Endothelial cell of umbilical vein (primary cell): ENCODE measurements at places on chromosomes 6 and 20.

GRCh38 chr6:11552442-11552841, 14.9 kb downstream of the TMEM170B start:
- DNase-seq = no peak

GRCh38 chr20:51424270-51425117, 118.0 kb downstream of the NFATC2 start:
- no peak for DNase-seq

DNA sequence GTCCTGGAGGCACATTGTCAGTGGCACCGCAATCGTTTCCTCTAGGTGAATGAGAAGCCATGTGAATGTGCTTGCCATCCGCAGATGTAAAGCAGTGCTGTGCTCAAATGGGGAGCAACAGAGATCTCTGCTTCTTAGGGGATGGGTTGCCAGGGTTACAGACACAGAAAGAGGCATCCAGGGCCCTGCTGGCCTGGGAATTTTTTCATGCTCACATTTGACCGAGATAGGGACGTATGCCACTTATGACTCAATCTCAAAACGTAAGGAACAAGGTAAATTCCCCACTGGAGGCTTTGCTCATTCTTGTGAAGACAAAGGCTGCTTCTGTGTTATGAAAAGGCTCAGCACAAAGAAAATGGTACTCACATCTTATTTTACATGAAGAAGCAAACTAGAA, 11.0 kb downstream of the C6orf118 start:
- no peak for DNase-seq

- no peak for DNase-seq
These were observed 105.4 kb upstream of the AKIRIN2 start for GRCh38 chr6:87807475-87807874.

DNA sequence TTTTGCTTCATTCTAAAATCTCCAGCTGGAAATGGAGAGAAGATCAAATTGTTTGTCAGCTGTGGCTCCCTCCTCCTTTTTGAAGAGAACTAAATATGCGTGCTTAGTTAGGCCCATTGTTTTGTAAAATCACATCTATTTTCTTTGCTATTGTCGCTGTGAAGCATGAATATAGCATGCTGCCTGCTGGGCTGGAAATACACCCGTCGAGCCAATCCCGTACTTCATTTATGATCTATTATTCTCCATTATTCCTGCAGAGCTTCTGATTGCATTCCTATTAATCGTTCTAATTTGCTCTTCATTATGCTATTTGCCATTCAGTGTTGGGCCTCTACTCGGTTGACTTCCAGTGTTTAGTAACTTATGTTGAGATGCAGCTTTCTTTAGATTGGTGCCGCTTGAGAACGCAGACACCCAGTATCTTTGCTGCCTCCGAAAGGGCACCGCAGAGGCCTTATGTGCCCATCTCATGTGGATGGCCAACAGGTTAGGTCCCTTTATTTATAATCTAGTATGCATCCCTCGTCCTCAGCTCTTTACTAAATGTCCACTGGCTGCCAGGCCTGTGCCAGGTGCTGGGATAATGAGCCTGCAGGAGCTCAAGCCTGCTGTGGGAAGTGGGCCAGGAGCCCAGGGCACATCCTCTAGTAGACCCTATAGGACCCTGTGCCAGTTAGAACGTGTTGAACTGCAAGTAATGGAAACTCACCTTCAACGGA, 45.6 kb downstream of the FAM50B start:
- DNase-seq = no peak

DNA sequence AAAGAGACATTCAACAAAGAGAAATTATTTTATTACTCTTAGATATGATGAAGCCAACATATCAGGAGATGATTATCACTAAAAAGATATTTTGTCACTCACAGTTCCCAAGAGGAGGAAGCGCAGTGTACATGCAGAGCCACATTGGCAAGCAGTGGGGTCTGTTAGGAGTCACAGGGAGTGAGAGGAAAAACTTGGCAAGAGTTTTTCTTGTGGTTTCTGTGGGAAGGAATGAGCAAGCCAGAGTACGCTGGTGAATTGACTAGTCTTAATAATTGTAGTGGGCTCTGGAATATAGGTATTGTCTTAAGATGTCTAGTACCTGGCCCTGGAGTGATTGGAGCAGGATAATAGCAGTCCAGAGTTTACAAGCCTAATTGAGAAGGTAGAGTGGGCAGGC, 1095.2 kb downstream of the GRIK2 start:
- DNase-seq = no peak

DNA sequence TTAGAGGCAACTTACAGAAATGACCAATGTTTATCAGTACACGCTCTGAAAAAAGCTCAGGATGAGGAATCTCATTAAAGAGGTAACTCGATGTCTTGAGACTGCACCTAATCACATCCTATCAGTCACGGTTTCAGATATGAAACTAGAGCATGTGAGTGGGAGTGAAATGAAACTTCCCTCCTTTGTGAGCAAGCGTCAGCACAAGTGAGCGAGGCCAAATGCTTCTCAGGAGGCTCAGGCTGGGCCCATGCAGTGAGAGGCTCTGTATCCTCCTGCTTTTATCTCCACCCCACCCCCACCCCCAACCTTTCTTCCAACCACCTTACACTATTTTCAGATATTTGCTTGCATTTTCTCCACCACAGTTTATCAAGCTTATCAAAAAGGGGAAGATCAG, 140.8 kb upstream of the RIMS1 start:
- no peak for DNase-seq

GRCh38 chr6:106856227-106856874, 118.2 kb downstream of the CD24 start:
- no peak for DNase-seq

GRCh38 chr20:63982937-63983336, 2.0 kb downstream of the PRPF6 start:
- no peak for DNase-seq

DNA sequence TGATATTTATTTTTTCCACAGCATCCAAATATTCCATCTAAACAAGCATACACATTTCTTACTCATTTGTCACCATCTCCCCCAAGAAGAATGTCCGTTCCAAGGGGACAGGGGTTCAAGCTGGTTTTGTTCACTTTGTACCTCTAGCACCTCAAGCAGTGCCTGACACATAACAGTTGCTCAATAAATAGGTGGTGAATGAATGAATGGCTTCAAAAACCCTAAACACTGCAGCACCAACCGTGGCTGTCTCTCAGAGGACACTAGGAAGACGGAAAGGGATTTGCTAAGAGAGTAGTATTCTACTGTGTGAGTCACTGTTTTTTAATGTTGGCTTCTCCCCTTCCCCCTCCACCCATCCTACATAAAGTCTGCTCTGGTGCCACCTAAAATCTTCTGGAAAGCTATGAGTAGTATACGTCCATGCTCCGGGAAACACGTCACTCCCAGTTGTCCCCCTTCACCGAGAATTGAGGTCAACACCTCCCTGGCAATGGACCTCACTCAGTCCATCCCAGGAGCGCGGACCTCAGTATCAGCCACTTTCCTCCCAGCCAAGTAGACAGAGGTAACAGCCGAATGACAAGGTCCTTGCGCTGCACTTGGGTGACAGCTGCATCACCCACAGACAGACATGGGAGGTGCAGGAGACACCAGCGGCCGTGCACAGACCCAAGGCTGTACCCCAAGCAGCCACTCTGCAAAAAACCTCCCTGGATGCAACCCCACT, 107.4 kb downstream of the PREX1 start:
- DNase-seq = no peak

DNA sequence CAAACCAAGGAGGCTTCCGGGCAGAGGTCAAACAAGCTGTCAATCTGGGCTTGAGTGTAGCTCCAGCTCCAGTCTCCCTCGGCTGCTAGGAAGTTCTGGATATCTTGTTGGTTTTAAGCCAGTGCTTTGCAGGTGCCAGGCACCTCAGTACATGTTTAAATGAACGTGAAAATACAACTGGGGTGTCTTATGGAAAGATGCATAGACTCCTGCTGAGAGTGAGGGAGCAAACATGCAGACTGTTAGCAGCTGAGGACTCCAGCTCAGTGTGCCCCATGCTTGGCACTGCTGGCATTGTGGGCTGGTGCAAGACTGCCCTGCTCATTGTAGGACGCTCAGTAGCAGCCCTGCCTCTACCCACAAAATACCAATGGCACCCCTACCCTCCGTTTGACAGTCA, 28.5 kb downstream of the ERMARD start:
- no peak for DNase-seq

DNA sequence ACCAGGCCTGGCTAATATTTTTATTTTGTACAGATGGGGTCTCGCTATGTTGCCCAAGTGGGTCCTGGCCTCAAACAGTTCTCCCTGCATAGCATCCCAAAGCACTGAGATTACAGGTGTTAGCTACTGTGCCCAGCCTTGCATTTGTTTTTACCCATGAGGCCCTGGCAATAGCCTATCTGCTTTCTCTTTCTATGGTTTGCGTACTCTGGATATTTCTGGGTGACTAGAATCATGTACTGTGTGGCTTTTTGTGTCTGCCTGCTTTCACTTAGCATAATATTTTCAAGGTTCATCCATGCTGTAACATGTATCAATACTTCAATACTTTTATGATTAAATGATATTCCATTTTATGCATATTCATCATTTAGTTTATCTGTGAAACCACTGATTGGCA, 451.7 kb downstream of the GRIK2 start:
- DNase-seq = no peak

- no peak for DNase-seq
These were observed 73.7 kb downstream of the GMDS start for GRCh38 chr6:2171728-2172127.

- no peak for DNase-seq
These were observed 54.4 kb downstream of the FAM184A start for GRCh38 chr6:119024111-119024510.

DNA sequence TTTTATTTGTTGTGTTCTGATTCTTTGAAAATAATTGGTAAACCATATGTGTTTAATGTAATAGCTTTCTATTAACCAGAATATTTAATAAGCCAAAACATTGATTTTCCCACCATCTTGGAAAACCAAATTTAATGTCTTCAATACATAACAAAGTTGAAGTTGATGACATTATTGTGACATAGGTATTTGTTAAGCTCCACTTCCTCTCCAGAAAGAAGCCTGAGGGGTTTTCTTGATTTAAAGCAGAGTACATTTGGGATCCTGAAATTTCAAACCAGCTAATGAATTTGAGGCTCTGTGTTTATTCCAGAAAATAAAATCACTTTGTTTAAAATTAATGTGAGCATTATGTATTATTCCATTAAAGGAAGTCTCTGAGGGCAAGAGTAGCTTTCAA, 106.3 kb downstream of the PERP start:
- DNase-seq = no peak

GRCh38 chr20:22732751-22733150, 148.4 kb upstream of the FOXA2 start:
- DNase-seq = no peak

DNA sequence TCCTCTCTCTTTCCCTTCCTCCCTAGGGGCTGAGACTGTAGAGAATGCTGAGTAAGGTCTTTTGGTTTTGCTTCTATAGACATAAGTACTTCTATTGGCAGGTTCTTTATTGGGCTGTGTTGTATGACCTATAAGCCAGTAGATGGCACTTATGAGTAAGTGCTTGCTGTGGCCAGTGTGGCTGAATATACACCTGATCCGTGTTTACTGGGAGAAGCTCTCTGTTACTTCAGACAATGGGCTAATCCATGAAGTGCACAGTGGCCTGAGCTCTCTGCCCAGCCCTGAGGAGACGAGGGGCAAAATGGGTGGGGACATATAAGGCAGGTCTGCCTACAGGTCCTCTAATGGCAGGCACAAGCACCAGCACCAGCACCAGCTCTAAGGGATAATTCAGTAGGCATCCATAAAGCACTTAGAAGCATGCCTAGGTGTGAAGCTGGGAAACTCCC, 610.3 kb downstream of the RNF144B start:
- peak; percentile 7 for DNase-seq

DNA sequence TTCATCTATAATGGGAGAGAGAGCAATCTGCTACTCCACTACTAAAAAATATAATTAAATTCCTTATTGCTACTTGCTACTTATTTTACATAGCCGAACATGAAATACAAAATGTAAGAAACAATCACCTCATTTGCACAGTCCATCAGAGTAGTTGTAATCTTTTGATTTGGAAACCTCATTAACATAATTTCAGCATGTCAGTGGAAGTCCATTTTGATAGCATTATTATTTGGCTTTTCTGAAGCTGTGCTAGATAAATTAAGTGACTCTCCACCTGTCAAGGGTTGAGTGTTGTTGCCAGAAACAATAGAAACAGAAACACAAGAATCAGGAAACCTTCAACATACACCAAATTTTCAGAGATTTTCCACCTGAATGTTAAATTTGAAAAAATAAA, 250.0 kb downstream of the RFPL4B start:
- DNase-seq = no peak

DNA sequence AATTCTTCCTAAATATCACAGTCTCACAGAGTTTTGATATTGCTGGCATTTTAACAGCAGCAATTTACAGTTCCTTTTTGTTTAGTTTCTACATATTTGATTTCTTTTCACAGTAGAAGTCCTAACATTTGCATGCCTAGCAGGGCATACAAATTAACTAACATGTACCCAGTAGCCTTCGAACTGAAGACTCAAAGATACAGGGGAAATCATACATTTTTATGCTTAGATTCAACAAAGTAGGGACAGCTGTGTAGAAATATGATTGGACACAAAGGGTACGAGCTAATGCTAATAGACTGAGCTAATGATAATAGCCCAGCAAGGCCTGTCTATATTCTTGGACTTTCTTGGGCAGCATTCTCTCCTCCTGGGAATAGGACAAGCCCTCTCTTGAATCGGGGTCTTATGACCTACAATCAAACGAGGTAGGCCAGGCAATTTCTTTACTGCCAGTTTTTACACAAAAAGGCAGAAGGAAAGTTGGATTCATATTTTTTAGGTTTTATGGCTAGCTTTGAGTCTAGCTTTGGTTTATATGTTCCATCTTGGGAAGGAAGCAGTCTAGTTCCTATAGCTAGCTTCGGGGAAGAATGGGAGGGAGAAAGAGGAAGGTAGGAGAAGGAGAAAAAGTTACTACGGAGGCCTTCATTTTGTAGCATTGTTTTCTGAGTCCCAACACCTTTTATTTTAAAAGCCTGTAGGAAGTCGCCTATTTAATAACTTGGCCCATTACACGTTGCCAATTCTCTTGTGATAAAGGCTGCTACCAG, 115.8 kb downstream of the HFE start:
- DNase-seq = no peak

DNA sequence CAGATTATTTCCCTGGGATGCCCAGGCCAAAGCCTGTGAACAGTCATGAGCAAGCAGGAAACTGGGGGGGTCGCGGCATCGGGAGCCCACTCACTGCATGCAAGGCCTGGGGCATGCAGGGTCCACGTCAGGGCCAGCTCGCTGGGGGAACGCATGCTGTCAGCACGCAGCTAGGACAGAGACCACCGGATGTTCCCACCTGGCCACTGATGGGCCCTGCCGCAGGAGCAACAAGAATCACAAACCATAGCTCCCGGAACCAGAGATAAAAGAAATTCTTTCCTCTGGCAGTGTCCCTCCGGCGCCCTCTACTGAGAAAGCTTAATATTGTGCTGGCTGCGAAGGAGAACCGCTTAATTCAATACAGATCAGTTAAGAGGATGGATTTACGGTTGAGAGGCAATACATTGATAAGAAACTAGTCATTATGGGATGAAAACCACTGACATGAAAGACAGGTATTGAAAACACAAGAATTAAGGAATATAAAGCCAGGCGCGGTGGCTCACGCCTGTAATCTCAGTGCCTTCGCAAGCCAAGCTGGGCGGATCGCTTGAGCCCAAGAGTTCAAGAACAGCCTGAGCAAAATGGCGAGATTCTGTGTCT, 32.6 kb downstream of the C6orf15 start:
- DNase-seq = peak; percentile 73

GRCh38 chr6:157761331-157761921, 61.6 kb upstream of the SNX9 start:
- DNase-seq = no peak

- DNase-seq = no peak
These were observed 39.7 kb downstream of the TMEM200A start for GRCh38 chr6:130405549-130405948.

GRCh38 chr6:78268591-78269452, 598.5 kb upstream of the IRAK1BP1 start:
- no peak for DNase-seq
